ENCODE measurements at places on chromosomes 6 and 20.
A peak's percentile ranks its signal among the peaks of the same experiment; 100 is the strongest.

- no peak for DNase-seq
Observed at GRCh38 chr6:148745926-148746325, 904 bp upstream of the UST start.

DNA sequence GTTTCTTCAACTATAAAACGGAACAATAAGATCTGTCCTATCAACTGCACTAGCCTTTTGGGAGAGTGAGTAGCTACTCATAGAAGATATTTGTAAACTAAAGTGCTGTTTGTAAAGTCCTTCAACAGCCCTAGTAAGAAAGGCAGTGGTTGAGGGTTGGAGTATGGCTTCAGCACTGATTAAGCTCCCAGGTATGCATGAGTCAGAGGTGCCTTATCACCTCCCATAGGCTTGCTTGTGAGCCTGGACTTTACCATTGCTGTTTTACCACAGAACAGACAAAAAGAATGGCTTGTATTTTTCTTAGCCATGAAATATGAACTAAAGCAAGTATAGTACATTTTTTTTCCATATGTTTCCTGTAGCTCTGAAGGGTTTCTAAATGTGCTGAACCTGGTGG, 44.1 kb downstream of the SAMD3 start:
- DNase-seq, result peak; percentile 4

DNA sequence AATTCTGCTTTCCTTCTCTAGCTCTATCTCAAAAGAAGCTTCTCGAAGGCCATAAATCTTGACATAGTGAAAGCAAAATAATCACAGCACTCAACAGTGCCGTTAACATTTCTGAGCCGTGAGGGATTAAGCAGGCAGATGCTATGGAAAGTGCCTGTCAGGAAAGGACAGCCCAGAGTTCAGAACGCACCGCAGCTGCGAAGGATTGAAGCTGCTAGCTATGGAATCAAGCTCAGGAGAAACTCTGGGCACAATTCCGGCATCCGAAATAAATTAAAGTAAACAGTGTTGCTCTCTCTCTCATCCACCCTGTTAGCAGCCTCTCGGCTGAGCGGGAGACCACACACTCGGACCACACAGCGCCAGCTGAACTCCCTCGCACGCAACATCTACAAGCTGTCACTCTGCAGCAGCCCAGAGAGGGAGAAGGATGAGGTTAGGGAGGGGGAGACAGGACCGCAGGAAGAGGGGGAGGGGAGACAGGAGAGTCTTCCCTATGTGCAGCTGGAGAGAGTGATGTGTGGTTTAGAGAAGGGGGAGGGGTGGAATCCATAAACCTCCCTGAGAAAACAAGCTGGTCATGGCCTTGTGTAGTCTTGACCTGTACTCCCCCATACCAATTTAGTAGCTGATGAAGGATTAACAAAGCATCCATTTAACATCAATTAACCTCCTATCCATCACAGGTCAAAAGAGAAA, 9.0 kb downstream of the EXOC2 start:
- DNase-seq, result peak; percentile 33

DNA sequence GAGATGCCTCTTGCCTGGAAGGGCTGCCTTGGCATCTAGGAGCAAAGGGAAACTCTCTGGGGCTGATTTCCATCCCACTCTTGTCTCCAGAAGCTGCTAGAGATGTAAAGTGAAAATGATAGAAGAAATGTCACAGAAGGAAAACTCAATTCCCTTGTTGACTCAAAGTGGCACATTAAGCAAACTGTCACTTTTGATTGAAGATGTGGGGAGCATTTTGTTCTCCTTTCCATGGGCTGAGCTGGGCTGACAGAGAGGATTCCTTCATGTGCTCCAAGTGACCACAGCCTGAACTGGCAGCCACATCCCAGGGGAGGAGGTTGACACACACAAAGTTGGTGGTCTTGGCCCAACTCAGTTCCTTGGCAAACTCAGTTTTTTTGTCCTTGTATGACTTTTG, 9.8 kb downstream of the GPR31 start:
- DNase-seq, result no peak

- no peak for DNase-seq
Observed at GRCh38 chr6:130625825-130626527, 201.2 kb upstream of the SMLR1 start.

DNA sequence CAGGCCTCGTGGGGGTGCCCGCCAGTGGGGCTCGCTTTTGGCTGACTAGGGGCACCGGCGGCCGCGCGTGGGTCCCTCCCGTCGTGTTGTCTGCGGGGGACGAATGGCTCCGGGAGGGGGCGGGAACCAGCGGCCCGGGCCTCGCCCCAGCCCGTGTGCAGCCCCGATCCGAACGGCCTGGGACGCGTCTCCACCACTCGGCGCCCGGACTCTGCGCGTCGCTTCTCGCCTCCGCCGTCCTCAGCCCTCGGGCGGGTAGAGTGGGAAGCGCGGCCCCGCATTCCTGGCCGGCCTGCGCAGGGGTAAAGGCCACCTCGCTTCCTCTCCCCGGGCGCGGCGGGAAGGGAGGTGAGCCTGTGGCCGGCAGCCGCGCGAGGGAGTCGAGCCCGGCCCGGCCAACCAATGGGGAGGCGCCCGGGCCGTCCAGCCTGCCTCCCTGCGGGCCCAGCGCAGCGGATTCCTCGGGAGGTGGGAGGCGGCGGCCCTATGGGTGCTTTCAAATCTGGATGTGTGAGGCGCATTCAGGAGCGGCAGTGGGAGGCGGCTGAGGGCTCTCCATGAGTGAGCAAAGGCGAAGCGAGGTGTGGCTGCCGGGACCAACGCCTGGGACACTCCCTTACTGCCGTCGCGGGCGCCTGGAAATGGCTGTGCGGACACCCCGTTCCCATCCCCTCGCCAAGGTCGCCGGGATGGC, 1.1 kb upstream of the ZBTB46 start:
- DNase-seq, result peak; percentile 50
